ENCODE measurements at places on chromosomes 4 and X. TPM values are rescaled to one million over a fixed set of nuclear protein-coding genes. Genes with fewer than 3 reads are reported as not detected.

Gene BCORL1
- 10.2 TPM for total RNA-seq

Gene SPANXD
- not detected for total RNA-seq

Gene DNAAF6
- not detected for total RNA-seq

Gene GAGE1
- total RNA-seq, result not detected

Gene XAGE1A
- not detected for total RNA-seq

DNA sequence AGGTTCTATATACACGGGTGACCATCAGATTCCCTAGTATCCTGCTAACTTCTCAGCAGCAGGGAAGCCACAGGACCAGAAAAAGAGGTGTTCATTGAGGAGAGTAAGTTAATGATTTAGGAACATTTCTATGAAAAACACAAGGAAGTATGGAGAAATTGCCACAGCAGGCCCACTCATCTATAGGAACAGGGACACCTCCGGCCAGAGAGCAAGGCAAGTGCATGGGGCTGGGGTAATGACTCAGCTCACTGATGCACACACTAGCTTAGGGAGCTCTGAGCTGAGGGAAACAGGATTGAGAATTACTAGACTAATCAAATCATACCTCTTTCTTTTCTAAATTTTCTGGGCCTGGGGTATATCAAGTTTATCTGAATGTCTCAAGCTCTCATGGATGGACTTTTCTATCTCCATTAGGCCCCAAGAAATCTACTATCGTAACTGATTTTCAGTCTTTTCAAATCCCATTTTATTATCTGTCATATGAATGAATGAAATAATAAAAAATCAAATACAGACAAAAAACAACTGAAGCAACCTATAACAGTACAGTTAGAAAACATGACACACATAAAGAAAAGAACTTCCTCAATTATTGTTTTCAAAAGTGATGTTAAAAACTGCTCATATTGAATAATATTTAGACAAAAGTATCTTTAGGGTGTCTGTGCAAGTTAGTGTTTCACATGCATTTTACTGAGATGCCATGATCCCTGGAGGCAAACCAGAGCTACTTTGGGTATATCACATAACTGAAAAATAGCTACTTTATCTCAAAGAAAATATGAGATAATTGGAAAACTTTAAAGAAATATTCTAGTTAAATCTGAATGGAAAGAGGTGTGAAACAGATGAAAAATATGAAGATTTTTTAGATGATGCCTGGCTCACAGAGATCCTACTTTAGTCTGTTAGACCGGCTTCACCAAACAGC is 89.8 kb downstream of the FBXO8 start:
- DNase-seq, result no peak
- no peaks in the 10 kb centered on the region for H3K36me3 ChIP-seq
- no peak overlapping the region for H3K27ac ChIP-seq
- H3K4me3 ChIP-seq, result no peak overlapping the region

DNA sequence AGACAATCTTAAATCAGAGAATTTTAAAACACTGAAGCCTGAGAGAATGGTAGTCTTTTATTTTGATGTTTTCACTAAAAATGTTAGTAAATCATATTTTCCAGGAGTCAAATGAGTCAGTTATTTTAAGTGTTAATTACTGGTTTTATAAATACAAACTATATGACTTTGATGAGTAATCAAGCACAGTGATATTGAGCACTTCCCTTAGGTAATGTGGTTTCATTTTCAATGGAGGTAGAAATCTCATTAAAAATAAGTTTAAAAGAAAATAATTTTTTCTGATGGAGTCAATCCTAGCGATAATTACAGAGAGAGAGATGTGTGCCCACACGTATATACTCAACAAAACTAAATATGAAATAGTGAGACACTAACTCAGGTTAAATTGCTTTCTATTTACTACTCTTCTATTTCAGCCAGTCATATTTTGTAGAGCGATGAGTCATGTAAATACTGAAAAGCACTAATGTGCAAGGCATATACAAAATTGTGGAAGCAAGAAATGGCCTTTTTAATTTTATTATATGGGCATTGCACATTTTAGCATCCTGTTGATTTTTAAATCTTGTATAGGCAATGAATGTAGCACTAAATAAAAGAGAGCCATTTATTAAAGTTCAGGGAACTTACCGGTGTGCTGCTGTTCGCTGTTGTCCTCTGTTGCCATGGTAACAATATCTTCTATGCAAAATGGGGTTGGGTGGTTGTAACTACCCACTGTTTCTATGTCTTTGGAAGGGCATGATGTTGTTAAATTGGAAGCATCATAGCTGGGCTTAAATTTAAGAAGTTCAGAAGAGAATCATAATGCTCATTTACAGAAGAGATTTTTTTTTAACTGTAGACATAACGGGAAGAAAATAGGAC is 513.7 kb downstream of the TLL1 start:
- no peak for DNase-seq
- H3K27ac ChIP-seq, result no peak overlapping the region
- no peaks in the 10 kb centered on the region for H3K27me3 ChIP-seq
- H3K36me3 ChIP-seq, result no peaks in the 10 kb centered on the region

DNA sequence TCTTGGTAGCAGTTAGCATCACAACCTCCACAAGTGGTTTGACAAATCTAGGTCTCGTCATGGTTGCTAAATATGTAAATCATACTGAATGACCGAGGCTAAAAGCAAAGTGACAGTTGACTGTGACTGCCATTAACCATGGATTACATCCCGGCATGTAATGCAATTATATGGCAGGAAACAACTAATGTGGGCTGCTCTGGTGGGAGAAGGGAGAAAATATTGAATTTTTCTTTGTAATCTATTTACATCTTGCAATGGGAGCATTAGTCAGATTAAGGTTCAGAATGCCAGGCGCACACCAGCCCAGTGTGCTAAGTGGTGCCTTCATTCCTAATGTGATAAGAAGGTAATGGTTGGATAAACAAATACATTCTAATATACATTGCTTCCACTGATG is 35.8 kb downstream of the UNC5C start:
- H3K4me1 ChIP-seq, result peaks cover 2% of the 10 kb centered on the region
- DNase-seq, result no peak
- no peak overlapping the region for H3K27ac ChIP-seq
- H3K36me3 ChIP-seq, result no peaks in the 10 kb centered on the region

GRCh38 chr4:108417923-108418322 is 202.5 kb upstream of the RPL34 start:
- no peaks in the 10 kb centered on the region for H3K36me3 ChIP-seq
- no peaks in the 10 kb centered on the region for H3K4me1 ChIP-seq
- H3K4me3 ChIP-seq, result no peak overlapping the region
- H3K27ac ChIP-seq, result no peak overlapping the region

GRCh38 chr4:169102026-169102425 is 92.0 kb upstream of the CBR4 start:
- no peak for DNase-seq
- no peak overlapping the region for H3K27ac ChIP-seq
- no peak overlapping the region for H3K4me3 ChIP-seq
- no peaks in the 10 kb centered on the region for H3K27me3 ChIP-seq

DNA sequence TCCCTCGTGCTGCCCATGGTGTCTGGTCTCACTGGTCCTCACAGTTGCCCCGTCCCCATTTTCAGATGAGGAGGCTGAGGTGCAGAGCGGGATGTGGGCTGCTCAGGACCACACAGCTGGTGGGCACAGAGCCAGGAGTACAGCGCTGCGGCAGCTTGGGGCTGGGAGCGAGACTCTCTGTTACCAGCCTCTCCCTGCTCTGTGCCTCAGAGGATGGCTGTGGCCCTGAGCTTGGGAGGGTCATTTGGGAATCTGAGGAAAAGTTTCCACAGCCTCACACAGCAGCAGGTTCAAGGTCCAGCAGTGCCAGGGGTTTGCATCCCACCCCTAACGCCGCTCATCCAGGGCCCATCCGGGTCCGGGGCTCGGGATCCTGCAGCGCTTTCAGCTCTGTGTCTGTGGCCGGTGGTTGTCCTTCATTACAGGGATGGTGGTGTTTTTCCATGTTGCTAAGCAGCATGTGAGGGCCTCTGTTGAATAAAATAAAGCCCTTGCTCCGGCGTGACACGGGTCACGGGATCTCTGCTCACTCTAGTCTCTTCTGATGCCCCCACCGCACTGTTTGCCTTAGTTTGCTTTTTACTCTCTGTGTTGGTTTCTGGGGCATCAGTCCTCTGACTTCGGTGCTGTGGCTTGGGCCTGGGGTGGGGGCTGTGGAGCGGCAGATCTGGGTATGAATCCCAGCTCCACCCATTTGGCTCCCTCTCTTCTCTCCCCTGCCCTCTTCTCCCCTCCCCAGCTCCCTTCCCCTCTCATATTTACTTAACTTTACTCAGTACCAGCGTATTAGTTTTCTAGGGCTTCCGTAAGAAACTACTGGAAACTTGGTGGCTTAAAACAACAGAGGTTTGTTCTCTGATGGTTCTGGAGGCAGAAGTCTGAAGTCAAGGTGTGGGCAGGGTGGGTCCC is 6.5 kb downstream of the WFS1 start:
- DNase-seq, result no peak
- no peak overlapping the region for H3K27ac ChIP-seq

GRCh38 chrX:108029928-108030711 is 14.7 kb upstream of the VSIG1 start:
- no peak for DNase-seq
- no peak overlapping the region for H3K4me3 ChIP-seq
- H3K27ac ChIP-seq, result no peak overlapping the region
- H3K4me1 ChIP-seq, result peaks cover 8% of the 10 kb centered on the region
